ENCODE measurements at places on chromosomes 3 and 15.

GRCh38 chr3:21447476-21448151 lies 303.4 kb downstream of the ZNF385D start:
- DNase-seq: peak; percentile 82

DNA sequence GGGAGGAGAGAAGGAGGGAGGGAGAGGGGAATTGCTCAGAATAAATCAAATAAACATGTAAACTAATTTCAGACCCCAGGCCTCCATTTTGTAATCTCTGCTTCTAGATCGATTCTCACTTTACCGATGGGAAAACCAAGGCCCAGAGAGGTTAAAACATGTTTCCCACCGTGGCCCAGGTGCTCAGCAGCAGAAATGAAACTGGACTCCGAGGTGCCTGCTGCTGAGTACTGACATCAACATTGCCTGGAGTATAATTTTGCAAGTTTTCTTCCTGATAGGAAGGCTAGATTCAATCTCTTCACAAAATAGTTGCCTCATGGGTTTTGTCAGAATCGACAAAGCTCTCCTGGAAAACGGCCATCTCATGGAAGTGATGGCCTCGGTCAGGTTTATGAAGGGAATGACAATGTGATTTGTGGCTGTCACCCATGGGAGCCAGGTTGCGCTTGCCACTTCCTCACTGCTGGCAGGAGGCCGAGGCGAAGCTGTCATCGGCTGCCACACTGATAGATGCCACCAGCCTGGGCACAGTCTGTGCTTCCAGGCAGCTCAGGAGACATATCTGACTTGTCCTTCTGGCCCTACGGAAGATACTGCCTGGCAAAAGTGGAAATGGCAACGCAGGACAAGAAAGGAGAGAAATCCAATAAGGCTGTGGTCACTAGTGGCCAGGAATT lies 133.1 kb upstream of the LRRN1 start:
- no peak for DNase-seq

DNA sequence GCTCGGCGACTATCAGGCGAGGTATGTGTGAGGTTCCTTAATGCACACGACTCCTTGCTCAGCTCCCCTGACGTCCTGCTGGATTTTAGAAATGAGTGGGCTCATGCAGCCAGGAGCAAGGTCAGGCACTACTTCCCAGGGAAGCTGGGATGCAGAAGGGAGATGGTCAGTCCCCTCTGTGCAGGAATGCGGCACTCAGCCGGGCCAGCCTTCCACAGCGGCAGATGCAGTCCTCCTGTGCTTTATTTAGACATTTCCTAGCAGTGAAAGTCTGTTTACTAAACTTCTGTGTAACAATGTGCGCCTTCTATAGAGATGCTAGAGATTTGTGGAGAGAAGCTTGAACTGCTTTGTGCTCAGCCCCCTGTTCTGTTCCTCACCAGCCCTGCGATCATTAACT lies 252.1 kb downstream of the SLCO3A1 start:
- no peak for DNase-seq

DNA sequence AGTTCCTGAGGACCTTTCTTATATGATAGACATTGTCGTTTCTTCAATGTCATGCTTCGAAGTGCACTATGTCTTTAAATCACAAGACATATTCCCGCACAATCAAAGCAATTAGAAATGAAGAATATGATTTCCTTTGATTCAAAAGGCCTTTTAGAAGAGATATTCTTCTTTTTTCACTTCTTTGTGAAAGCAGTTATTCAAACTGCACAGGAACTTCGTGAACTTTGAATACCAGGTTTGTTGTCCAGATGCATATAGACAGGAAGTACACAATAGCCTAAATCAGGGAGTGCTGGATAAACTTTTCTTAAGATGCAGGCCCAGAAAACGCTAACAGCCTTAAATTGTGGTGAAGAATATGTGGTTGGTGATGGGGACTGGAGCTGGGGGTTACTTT lies 591.1 kb upstream of the NAALADL2 start:
- DNase-seq: no peak

GRCh38 chr3:149494759-149495580 lies 20.5 kb downstream of the TM4SF4 start:
- DNase-seq: peak; percentile 73

- peak; percentile 69 for DNase-seq
Measured at GRCh38 chr3:173584838-173585831, 187.6 kb downstream of the NLGN1 start.

GRCh38 chr15:79724804-79725203 lies 172.0 kb downstream of the MTHFS start:
- DNase-seq: no peak

GRCh38 chr3:196948442-196949284 lies 6.3 kb upstream of the NCBP2 start:
- DNase-seq: no peak

Data from HFFc6 (cell line).